ENCODE measurements at places on chromosomes 2 and 18.

DNA sequence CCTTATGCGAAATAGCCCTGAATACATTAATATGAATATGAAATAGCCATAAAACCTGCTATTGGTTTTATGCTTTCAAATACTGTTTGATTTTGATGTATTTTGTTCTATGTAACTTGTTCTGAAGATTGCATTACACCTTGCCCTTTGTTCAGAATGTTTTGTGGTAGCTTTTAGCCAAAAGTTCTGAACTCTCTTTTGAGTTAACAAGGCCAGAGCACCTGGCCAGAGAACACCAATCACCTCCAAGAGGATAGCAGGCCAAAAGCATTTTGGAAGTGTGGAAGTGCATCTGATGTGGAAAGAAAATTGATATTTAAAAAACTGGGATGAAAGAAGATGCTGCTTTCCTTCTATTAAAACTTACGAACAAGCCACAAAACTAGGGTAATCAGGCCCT is 86.6 kb upstream of the PGAP1 start:
- DNase-seq, result no peak

DNA sequence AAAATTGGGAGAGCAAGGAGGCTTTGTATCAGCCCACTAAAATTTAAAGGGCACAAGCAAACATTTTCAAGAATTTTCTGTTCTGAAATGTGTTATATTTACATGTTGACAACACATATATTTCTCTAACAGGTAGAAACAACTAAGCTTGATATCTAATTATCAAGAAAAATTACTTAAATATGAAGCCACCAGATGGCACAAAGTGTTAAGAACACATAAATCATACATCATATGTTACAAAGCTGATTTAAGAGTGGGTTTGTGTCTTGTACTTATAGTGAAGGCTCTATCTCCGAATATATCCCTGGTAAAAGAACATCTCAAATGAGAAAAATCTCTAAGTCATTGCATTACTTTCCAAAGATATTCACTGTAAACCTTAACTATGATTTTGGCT is 19.6 kb upstream of the CREB1 start:
- DNase-seq, result no peak

- no peak for DNase-seq
These were observed 60.7 kb downstream of the ANKRD62 start for GRCh38 chr18:12154361-12154760.

DNA sequence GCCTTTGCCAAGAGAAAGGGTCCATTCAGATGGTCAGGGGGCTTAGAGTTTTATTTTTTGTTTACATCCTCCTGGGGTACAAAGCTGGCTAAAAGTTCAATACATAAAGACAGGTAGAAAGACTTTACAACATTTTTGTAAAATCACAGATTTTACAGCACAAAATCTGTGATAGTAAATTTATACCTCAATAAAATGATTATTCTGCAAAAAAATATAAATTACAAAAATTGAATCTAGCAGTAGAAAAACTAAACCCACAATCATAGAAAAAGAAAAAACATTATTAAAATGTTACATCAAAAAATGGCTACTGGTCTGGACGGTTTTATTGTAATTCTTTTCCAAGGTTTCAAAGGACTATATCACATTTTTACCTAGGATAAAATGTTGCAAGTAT is 674.2 kb upstream of the CHAC2 start:
- DNase-seq, result no peak

GRCh38 chr2:239688122-239688681 is 287.4 kb upstream of the HDAC4 start:
- DNase-seq, result no peak

DNA sequence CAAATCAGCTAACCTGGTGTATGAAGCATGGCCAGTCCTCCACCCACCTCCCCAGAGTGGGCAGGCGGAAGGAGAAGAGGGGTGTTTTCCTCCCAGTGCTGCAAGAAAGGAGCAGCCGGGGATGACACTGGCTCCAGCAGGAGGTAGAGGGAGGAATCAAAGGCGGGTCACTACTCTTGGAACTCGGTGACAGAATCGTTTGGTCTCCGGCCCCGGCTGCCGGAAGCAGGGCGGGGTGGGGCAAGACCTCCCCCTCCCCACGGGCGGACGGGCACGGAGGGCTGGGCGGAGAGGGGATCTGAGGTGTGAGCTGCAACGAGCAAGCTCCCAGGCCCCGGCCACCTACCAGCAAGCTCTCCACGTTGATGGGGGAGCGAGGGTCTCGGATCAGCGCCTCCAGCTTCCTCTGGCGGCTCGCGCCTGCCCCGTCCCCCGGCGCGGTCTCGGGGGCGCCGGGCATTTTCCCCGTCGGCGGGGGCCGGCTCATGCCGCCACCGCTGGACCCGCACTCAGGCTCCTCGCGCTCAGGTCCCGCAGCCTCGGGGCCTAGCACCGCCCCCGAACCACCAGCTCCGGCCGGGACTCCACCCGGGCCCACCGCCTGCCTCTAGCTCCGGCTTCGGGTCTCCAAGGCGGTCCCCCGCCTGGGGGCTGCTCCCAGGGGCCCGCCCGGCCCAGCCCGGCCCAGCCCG is 640 bp downstream of the ROCK2 start:
- DNase-seq, result no peak

GRCh38 chr2:186573531-186573930 is 16.3 kb upstream of the ITGAV start:
- no peak for DNase-seq

- no peak for DNase-seq
These were observed 380.5 kb downstream of the DLGAP1 start for GRCh38 chr18:4074647-4075046.

DNA sequence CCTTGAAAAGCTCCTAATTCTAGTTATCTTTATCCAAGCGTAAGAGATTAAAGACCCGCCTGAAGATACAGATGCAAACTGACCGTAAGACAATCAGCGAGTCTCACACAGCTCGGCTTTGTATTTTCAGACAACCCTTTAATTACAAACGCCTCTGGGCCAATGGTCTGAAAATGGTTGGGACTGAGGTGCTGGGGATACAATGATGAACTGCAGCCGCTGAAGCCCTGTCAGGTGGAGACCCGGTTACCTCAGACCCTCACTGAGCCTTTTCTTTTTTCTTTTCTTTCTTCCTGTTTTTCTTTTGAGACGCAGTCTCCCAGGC is 715 bp upstream of the CFAP36 start:
- no peak for DNase-seq

- no peak for DNase-seq
These were observed 485.6 kb downstream of the SOX11 start for GRCh38 chr2:6177811-6178210.

DNA sequence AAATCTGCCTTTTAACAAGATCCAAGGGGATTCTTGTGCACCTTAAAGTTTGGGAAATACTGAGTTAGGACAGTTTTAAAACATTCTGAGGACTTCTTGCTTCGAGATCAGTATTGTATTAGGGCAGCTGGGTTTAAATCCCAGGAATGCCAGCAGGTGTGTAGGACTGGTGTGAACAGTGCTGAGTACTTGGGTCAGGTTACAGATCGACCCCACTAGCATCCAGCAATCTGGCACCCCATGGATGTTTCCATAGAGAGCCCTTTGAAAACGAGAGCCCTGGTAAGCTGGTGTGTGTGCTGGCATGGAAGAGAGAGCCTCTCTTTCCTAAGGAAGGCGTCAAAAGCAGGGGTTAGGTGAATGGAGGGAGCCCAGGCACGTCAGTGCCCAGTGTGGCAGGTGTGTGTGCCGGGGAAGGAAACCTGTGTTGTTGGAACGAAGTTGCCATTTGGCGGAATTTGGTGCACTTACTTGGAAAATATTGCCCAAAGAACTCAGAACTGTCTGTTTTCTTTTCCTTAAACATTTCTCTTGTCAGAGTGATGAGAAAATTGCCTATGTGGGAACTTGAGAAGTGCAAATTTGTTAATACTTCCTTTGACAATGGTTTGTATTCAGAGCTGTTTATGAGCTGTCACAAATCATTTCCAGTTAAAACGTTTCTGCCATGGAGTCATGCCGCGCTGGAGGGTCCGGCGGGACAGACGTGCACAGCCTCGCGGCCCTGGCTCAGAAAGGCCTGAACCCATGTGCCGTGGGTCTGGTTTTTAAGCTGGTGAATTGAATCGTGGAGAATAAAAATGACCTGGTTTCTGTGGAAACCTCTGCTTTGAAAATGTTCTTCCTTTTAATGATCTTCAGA is 38.1 kb downstream of the LDLRAD4 start:
- DNase-seq, result no peak

DNA sequence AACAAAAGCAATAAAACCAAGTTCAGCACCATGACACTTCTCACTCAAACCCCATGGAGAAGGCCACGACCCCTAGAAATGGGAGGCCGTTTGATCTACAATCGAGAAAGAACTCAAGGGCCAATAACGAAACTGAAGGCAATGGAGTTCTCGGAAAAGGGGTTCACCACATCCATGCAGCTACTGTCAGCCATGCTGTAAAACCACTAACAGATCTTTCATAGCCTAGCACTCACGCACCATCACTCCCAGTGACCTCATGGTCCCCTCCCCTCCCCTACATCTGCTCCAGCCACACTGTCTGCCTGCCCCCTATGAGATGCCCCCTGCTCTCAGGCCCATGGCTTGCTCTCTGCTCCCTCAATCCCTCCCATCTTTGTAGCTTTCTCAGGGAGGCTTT is 135.3 kb downstream of the TMEM163 start:
- DNase-seq, result no peak

GRCh38 chr2:60247471-60247870 is 306.0 kb downstream of the BCL11A start:
- DNase-seq, result no peak

DNA sequence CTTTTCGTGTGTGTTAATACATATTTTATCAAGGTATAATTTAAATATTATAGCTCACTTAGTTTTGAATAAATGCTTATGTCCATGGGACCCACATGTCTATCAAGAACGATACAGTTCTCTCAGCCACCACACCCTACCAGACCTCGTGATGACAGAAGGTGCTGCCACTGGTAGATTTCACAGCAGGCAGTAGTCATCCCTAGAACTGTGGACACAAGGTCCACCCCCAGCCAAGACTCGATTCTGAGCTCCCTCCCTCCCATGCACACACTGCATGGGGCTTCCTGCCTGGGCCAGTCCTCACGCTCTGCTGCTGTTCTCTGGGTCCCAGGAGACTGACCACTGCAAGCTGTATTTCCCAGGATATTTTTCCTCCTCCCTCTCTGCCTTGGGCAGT is 26.5 kb upstream of the CREB1 start:
- no peak for DNase-seq

- no peak for DNase-seq
These were observed at the start of gene DQX1 for GRCh38 chr2:74525717-74526648. Gene DQX1, minus strand, starts transcription at chr2:74526231. Its CDS starts 502 bp downstream, at chr2:74525729.

- no peak for DNase-seq
These were observed 24.5 kb downstream of the DARS1 start for GRCh38 chr2:135960656-135961551.

GRCh38 chr2:63056107-63057050 is 5.7 kb downstream of the OTX1 start:
- DNase-seq, result no peak

DNA sequence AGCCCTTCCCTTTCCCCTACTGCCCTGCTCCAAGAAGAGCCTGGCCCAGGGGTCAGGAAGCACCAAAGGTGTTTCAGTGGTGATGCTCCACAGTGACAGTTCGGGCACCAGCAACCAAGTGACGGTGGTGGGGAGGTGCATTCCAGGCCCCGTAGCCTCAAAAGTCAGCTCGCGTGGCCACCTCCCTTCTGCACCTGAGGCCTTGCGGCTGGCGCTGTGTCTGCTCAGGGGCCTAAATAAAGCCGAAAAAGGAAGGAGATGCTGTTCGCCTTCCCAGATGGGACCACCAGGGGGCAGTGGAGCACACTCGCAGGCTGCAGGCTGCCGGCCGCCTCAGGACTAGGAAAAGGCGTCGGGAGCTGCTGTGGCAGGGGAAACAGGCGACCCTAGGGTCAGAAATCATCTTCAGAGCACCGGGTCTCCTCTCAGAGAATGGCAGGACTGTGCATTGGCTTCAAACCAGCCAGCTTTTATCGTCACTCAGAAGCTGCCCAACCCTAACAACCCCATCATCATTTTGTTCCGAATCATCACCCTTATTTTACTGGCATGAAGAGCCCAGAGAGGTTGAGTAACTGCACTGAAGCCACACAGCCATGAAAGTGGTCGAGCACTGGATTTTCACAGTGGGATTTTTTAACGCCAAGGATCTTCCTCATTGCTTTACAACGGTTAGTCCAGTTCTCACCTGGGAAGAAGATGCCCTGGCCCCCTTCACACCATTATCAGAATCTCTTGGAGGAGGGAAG is 213.0 kb upstream of the CELF4 start:
- DNase-seq, result no peak

DNA sequence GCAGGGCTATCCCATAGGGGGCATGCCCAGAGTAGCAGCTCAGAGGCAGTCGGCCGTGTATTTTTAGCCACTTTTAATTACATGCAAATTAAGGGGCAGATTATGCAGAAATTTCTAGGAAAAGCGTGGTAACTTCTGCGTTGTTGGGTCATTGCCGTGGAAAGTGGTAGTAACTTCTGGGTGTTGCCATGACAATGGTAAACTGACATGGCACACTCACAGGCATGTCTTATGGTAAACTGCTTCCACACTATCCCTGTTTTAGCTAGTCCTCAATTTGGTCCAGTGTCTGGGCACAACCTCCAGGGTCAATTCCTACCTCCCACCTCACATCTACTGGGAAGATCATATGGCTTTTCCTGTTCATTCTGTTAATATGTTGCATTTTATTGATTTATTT is 428.9 kb upstream of the FANCL start:
- DNase-seq, result no peak

GRCh38 chr2:67719351-67719750 is 322.2 kb downstream of the ETAA1 start:
- no peak for DNase-seq

DNA sequence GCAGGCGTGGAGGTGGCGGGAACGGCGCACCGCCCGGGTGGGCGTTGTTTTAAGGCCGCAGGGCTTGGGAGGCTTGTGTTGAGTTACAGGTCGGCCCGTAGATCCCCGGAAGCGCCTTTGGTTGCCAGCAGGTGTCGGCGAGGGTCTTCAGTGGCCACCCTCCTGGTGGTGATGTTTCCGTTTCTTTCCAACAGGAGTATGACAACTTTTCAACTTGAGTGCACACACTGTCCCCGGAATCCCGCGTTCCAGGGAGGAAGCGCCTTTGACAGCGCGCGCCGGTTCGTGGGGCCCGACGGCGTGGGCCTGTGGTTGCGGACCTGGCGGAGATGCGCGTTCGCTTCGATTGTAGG is 1.0 kb upstream of the HDAC4 start:
- no peak for DNase-seq

GRCh38 chr2:181723731-181724130 is 43.4 kb upstream of the NEUROD1 start:
- DNase-seq, result no peak

DNA sequence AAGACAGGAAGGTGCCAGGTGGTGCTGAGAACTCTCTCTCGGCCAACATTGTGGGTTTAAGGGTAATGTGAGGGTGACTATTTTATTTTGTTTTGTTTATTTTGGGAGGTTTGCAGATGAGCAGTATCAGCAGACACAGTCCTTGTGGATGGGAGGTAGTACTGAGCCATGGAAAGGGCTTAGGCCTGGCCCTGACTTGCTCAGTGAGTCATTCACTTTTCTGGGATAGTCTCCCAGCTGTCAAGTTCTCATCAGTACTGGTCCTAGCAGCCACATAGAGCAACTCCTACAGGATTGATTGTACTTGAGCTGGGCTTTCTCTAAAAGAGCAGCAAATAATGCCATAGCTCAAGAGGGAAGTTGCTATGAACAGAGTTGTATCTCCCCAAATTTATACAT is 175.2 kb downstream of the LOXHD1 start:
- no peak for DNase-seq

GRCh38 chr2:240928476-240929363 is 22.6 kb downstream of the CROCC2 start:
- DNase-seq, result no peak

Measured in stimulated activated CD4-positive, alpha-beta T cell treated with anti-CD3 and anti-CD28 coated beads, TNF-alpha, amount 100 ng/mL, for 4 hours (primary cell).